ENCODE measurements at places on chromosomes 11 and 22.

- DNase-seq = no peak
Measured at GRCh38 chr11:26134481-26135355, 197.2 kb upstream of the ANO3 start.

GRCh38 chr22:26437694-26438392 lies 8.8 kb downstream of the ASPHD2 start:
- DNase-seq = no peak

- no peak for DNase-seq
Measured at GRCh38 chr11:61075891-61076290, 26.4 kb upstream of the CD5 start.

DNA sequence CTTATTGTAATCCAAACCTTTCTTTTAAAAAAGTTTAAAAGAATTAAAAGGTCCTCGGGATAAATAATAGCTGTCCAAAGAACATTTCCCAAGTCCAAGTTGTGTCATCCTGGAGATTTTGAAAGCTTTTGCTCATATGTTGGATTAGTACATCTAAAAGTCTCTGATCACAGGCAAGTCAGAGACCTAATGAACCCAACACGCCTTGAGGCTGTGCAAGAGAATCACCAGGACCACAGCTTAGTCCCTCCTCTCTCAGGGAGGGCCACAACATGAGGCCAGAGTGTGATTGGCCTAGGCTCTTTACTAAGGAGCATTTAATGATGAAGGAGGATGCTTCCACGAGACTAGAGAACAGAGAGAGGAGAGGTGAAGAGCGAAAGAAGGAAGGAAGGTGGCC lies 98.7 kb upstream of the OR5AK2 start:
- DNase-seq = no peak

DNA sequence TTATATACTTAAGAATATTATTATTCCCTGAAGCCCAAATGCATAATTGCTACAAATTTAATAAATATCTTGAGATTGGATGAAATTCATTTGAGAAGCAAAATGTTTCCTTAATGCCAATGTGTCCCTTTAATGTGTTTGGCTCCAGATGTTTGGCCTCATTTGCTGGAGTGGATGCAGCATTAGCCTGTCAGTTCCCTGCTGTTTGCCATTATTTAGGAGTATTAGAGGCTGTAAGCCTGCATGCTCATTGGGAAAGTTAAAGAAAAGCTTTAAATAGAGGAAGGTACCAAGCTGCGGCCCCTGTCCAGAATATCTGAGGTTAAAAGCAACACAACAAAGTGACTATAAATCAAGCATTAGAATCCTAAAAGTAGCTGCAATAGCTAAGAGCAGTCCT lies 54.8 kb upstream of the PITPNB start:
- no peak for DNase-seq

DNA sequence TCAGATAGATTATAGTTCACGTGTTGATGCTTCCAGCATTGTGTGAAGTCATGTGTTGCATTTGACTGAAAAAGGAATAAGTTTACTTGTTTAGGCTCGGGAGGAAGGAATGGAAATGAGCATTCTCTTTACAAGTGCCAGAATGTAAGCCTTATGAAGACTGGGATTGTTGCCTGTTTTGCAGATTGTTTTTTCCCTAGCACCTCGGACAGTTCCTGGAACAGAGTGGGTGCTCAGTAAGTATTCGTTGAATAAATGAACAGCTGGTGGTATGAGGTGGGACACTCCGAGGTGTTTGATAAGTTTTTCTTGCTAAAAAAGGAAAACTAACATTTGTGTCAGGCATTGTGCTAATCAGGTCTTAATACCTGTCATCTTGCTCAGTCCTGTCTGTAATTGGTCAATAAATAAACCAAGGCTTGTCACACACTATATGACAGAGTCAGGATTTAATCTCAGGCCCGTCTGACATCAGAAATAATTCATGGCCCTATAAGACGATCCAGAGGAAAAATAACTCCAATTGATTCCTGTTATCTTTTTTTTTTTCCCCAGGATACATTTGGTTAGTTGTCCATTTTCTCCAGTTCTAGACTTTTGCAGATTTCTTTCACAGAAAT lies 304.7 kb downstream of the NELL1 start:
- no peak for DNase-seq

GRCh38 chr11:15568440-15568839 lies 453.7 kb downstream of the INSC start:
- no peak for DNase-seq

- no peak for DNase-seq
Measured at GRCh38 chr11:129144256-129144655, 47.9 kb downstream of the ARHGAP32 start.

- DNase-seq = no peak
Measured at GRCh38 chr11:117830674-117831351, 6.3 kb upstream of the FXYD2 start.

DNA sequence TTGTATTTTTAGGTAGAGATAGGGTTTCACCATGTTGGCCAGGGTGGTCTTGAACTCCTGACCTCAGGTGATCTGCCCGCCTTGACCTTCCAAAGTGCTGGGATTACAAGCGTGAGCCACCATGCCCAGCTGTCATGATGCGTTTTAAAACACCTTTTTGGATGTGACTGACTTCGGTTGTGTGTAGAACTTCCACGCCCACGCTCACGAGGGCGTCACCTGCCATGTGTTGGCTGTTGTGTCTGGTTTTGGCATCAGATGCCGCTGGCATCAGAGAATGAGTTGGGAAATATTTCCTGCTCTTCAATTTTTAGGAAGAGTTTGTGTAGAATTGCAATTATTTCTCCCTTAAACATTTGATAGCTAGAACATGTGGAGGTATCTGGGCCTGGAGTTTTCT lies 109.1 kb downstream of the KCNQ1 start:
- no peak for DNase-seq

GRCh38 chr11:60981515-60981914 lies 10.0 kb downstream of the CD6 start:
- no peak for DNase-seq

DNA sequence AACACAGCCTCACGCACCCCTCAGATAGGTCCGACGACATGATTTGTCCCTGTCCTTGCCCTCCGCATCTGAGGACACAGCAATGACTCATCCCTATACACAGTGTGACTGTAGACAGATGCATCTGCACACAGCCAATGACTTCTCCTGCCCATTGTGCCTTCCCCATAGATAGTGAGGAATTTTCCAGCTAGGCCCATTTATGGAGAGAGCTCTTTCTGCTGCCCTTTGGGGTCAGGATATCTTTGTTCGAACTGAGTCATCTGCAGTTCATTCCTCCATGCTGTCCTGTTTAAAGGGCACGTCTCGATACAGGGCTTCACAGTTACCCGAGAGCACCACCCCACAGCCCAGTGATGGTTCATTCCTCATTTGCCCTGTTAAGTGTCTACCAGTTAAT lies 96.7 kb downstream of the LARGE1 start:
- no peak for DNase-seq

DNA sequence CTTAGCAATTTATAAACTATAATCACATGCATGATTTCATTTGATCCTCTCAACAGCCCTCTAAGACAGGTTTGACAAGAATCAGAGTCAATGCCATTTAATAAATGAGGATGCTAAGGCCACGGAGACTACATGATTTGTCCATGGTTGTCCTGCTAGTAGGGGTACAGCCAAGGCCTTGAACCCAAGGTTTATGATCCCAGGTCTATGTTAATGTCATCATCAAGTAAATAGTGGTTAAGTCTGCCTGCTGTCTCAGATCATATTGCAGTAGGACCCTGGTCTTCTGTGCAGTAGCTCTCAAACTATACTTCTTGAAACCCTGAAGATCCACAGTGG lies 17.7 kb upstream of the SYTL2 start:
- DNase-seq = no peak

- DNase-seq = no peak
Measured at GRCh38 chr22:26779108-26779507, 121.7 kb downstream of the MIAT start.

DNA sequence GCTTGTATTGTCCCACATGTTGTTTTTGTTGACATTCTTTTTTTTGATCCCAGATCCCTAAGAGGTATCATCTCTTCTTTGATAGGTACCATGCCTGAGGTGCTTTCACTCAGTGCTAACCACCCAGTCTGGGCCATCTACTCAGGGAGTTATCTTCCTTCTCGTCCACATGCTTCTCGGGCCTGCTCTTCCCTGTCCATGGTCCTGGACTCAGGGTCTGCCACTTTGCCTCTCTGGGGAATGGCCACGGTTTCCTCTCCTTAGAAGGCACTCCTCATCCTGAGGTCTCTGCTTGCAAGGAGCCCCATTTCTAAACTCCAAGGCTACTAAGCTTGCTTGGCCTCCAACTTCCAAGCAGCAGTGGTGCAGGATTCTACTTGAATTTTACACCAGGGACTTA lies 227.0 kb upstream of the NCAM1 start:
- no peak for DNase-seq

DNA sequence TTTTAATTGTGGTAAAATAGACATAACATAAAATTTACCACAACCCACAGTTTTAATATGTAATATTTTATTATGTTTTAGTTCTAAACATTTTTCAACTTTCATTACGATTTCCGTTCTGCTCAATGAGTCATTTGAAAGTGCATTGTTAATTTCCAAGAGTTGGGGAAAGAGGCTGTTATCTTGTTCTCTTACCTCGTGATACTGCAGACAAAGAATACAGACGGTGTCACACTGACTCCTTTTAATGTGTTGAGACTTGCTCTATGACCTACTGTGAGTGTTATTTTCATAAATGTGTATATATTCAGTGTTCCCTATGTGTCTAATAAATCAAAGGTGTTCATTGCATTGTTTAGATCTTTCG lies 10.8 kb upstream of the RAC2 start:
- DNase-seq = no peak

GRCh38 chr11:84817998-84818397 lies 809.1 kb downstream of the DLG2 start:
- no peak for DNase-seq

DNA sequence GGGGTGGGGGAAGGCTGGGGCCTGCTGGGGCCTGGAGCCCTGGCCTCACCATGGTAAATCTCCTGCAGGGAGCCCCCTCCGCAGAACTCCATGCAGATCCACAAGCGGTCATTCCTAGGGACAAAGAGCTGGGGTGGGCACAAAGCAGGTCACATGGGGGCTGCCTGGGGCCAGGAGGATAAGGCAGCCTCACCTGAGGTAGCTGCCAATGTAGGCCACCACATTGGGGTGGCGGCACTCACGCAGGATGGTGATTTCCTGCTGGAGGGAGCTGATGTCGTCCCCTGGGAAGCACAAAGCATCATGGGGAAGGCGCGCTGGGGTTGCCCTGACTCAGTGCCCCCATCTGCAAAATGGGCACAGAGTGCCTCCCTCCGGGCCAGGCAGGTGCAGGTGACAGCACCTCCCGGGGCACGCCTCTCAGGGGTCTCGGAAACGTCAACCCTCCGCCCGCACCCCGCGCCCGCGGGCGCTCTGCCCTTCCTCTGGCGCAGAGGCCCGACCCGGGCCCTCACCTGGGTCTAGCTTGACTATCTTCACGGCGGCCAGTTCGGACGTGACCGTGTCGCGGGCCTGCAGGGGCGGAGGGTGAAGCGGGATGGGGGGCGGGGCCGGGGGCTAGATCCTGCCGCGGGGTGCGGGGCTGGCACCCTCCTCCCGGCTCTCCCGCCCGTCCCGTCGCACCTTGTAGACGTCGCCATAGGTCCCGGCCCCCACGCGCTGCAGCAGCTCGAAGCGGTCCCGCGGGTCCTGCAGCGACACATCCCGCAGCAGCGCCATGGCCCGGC lies 450 bp downstream of the MAP4K2 start:
- DNase-seq = no peak

DNA sequence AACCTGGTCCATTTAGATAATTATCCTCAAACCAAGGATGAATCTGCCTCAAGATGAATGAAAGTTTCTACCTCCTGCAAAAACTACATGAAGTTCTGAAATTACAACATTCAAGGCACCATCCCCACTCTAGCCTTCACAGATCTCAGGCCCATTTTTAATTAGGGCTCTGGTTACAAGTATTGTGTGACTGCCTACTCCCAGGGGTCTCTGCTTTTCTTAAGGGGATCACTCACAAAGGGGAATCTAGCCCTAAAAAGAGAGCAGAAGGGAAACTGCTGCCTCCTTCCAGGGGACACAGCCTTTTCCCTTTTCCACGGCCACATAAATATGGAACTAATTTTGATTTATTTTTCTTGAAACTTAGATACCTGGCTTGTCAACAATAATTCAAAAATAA lies 17.4 kb upstream of the TMEM135 start:
- no peak for DNase-seq

- DNase-seq = no peak
Measured at GRCh38 chr22:41526830-41527799, 17.2 kb downstream of the POLR3H start.

DNA sequence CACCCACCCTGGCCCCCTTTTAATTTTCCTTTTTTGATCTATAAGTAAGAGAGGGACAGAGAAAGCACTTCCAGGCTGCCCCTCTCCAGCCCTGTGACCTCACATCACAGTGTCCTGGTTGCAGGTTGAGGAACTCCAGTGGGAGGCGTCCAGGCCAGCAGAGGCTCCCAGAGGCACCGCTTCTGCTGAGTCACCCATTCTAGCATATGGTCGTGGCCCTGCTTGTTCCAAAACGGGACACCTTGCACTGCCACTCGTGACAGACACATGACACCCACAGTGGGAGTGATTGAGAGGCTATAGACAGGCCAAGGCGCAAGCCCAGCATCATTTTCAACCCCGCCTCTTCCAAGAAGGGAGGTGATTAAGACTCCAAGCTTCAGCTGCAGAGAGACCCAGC lies 16.0 kb upstream of the TMPRSS4 start:
- DNase-seq = no peak

DNA sequence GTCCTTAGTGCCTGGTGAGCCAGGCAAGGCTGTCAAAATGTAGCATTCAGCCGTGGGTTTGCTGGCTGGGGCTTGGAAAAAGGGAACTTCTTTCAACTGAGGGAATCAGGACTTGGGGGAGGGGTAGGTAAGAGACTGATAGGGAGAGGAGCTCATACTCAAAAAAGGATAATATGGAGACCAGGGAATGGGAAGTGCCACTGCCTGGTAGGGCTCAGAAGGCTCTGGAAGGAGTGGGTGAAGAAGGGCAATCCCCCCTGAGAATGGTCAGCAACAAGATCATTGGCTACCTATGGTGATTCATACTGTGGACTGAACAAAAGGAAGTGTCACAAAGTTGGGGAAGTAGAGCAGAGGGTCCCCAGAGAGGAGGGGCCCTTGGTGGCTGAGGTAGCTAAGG lies 1.9 kb downstream of the CNGA4 start:
- DNase-seq = no peak

- no peak for DNase-seq
Measured at GRCh38 chr11:48138222-48138621, 78.4 kb upstream of the OR4B1 start.
